Glutamatergic neuron (in vitro differentiated cells): ENCODE measurements at places on chromosomes 5 and 9.

GRCh38 chr9:110261632-110262031 is 5.3 kb upstream of the TXN start:
- no peak for DNase-seq

- DNase-seq = no peak
Observed at GRCh38 chr9:97910357-97910756, 11.9 kb downstream of the TRMO start.

GRCh38 chr9:130936285-130937117 is 2.5 kb downstream of the FIBCD1 start:
- DNase-seq = no peak

- no peak for DNase-seq
Observed at GRCh38 chr5:77492653-77493000, 511 bp upstream of the WDR41 start.

DNA sequence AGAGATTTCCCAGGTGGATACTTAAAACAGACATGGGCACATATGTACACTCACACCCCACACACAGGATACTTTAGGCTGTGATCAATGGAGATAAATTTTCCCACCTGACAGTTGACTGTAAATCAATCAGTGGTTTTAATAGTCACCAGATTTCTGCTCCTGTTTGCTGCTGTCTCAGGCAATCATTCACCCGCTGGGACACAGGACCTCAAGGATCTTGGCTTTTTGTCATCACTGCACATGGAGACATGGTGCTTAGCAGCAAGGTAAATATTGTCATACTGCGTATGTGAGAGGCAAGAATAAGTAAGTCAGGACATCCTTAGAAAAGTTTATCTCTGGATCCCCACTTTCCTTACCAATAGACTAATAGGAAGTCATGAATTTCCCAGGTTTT is 60.8 kb upstream of the KLF9 start:
- DNase-seq = no peak

GRCh38 chr9:99876190-99876589 is 30.3 kb upstream of the STX17 start:
- no peak for DNase-seq

GRCh38 chr9:135701959-135702721 is at the start of gene KCNT1:
TSS of gene KCNT1 (plus strand) at chr9:135702185. CDS start at chr9:135702259, 74 bp downstream.
- DNase-seq = peak; percentile 82

DNA sequence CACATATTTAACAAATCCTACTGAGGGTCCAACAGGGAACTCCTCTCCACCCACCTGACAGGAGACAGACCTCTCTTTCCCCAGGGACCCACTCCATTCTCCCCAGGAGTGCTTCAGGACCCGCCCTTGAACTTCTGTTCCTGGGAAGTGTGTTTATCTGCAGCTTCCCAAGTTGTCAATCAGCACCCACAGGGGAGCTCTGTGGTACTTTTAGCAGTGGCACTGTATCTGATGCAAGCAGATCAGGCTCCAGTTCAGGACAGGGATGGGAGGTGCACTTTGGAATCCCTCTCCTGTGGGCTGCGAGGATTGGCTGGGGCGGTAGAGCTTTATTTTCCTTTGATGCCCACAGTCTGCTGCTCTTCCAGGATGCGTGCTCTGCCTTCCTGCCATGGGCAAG is 8.7 kb downstream of the GALNT10 start:
- DNase-seq = no peak

- DNase-seq = no peak
Observed at GRCh38 chr5:41524174-41524573, 13.8 kb upstream of the PLCXD3 start.

DNA sequence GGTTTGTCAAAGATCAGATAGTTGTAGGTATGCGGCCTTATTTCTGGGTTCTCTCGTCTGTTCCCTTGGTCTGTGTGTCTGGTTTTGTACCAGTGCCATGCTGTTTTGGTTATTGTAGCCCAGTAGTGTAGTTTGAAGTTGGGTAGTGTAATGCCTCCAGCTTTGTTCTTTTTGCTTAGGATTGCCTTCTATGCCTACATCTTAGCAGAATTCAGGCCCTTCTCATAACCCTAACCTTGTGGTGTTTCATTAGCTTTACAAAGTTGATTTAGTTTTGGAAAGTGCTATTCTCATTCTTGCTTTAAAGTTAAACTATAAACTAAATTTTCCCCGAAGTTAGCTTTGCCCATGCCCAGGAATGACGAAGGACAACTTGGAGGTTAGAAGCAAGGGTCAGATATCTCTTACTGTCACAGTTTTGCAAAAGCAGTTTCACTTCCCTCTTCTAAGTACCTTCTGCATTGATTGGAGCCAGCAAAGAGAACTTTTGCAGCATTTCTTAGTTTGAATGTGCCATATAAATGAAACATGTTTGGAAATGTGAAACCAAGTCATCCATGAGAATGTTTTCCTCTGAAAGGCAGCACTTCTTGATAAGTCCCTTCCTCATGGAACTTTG is 274.3 kb upstream of the DMRT1 start:
- DNase-seq = no peak

GRCh38 chr5:142547445-142548380 is 138.2 kb downstream of the FGF1 start:
- DNase-seq = no peak

DNA sequence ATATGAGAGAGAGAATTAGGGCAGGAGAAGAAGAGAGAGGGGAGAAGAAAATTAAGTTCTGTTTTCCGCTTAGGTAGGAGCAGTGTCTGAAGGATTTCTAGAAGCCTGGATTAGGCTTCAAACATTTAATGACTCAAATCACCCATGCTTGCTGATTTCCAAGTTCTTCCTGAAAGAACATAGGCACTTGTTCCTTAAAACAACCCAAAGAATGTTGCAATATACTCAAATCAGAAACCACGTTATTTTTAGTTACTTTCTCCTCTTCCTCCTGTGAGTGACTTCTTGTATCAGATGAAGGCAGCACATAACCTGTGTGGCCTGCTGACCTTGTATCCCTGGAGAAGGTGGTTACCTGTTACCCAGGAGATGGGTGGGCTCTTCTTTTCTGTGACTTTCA is 351.5 kb upstream of the KLF4 start:
- no peak for DNase-seq

DNA sequence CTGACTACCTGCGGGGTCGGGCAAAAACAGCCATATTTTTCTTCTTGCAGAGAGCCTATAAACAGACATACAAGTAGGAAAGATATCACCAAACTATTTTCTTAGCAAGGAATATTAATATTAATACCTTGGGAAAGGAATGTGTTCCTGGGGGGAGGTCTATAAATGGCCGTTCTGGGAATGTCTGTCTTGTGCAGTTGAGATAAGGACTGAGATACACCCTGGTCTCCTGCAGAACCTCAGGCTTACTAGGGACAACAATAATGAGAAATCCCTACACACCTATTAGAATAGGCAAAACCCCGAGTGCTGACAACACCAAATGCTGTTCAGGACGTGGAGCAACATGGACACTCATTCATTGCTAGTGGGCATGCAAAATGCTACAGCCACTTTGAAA is 297.2 kb downstream of the DRD1 start:
- no peak for DNase-seq

DNA sequence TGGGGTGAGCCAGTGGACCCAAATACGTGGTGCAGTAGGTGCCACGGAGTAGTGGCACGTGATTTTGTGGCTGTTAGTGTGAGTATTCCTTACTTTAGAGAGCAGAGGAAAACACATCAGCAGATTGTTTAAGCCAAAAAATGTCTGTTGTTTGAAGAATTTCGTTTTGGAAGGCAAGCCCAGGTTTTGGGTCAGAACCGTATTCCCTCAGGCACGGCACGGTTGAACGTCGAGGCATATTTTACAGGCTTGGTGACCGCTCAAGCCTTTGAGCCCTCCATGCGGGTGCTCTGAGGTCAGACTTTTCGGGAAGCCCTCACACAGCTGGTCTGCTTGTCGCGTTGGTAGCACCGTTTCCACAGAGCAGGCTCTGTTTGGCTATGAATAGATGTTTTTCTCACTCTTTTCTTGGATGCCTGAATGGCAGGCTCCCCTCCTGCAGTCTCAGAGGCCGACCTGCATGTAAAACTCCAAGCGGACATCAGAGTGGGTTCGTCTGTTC is 27.2 kb downstream of the NEK6 start:
- DNase-seq = no peak

GRCh38 chr5:132488590-132488989 is 2.0 kb downstream of the IRF1 start:
- DNase-seq = no peak

- DNase-seq = no peak
Observed at GRCh38 chr5:121741156-121741555, 110.5 kb upstream of the FTMT start.

- no peak for DNase-seq
Observed at GRCh38 chr5:170509348-170509660, 5.5 kb downstream of the KCNIP1 start.

DNA sequence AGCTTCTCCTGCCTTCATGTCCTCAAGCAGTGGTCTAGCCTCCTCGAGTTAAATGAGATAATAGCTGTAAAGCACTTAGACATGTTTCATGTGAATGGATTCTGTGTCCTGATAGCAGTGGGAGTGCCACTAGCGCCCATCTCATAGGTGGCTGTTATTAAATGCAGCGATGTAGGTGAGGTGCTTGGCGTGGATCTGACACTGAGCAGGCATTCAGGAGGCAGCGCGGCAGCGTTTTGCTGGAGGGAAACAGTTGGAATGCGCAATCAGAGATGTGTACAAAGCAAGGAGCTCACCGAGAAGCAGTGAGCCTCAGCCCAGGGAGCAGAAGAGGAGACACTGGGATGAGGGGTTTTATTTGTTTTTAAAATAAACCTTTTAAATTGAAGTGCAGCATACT is 106.6 kb downstream of the RGS3 start:
- no peak for DNase-seq

- DNase-seq = no peak
Observed at GRCh38 chr5:97181856-97182545, 1.0 kb downstream of the RIOK2 start.

GRCh38 chr5:127280491-127281220 is 9.9 kb upstream of the MEGF10 start:
- no peak for DNase-seq

DNA sequence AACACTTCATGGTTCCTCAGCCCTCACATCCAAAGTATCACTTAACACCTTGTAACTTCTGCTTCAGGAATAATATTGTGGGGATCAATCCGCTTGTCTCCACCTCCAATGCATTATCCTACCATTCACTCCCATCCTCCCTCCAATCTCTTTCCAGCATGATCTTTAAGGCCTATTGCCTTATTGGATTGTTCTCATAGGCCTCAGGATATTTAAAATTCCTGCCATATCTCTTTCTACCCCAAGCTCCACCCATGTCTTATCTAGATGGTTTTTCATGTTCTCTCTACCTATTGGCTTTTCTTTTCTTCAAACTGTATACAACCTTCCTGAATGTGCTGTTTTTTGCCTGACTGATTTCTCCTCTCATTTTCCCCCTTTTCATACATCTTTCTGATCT is 7.2 kb downstream of the KDM4C start:
- no peak for DNase-seq

GRCh38 chr9:37574241-37574721 is 1.9 kb downstream of the FBXO10 start:
- no peak for DNase-seq

- no peak for DNase-seq
Observed at GRCh38 chr9:104027295-104027694, 66.8 kb upstream of the SMC2 start.

DNA sequence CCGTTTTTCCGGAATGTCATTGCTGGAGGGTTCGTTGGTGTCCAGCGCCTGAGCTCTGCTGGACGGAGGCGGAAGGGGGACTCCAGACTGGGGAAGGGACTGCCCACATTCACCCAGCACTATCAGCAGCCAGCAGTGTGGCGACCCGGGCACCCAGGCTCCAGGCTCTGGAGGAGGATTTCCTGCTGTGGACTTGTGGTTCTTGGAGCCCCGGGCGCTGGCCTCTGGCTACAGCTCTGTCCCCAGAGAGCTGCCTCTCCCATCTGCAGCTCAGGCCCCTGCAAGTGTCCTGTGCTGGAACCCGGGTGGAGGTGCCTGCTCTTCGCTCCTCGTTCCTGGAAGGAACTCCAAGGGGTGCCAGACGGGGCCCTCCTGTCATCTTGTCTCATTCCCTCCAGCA is 152.6 kb downstream of the RGS3 start:
- no peak for DNase-seq

- no peak for DNase-seq
Observed at GRCh38 chr9:25415718-25416117, 262.5 kb downstream of the TUSC1 start.

GRCh38 chr9:130262061-130262745 is 3.4 kb upstream of the HMCN2 start:
- no peak for DNase-seq

DNA sequence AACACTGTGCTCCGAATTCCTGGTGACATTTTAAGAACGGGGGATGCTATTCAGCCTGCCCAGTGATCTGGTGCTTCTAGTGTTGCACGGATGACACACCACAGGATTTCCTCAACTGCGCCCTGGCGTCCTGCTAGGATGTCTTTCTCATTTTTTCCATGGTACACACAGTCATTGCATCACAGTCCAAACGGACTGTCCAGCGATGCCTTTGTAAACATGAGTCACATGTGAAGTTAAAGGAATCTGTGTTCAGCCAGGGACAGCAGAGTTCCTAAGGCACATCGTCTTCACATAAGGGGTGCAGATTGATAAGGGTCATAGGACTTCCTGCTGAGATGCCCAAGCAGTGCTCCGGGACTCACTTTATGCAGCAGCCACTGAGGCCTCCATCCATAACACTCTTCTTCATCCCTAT is 9.3 kb upstream of the PTPN3 start:
- no peak for DNase-seq

DNA sequence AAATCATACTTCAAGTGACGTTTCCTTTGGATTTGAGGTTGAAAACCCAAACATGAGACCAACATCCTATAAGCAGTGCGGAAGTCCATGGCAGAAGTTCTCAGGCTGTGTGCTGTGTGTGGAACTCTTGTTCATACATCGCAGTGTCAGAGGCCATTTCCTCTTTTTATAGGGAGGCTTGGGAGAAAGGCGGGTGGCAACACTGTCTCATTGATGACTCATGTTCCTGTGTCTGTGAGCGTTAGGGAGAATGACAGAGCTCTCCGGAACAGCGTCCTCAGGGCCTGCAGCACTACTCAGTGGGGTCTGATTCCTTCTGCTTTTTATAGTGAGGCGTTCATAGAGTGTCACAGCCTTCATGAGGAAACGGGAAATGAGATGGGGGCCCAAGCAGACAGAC is 98.8 kb upstream of the BASP1 start:
- DNase-seq = no peak

DNA sequence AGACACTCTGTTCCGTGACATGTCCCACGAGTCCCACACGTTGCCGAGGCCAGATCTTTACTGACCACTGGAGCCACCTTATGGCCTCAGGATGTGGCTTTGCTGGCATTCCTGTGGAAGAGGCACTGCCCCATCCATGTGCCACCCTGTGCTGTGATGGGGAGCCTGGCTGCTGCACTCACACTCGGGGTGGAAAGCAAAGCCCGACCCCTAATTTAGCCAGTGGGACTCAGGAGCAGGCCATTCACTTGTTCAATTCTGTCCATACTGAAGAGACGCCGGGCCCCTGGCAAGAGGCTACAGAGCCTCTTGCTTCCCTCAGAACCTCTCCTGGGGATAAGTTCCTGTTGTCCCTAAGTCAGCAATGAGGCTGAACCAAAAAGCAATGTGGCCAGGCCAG is 18.6 kb upstream of the CEP72 start:
- DNase-seq = no peak

- no peak for DNase-seq
Observed at GRCh38 chr5:123208668-123209501, 119.8 kb downstream of the PRDM6 start.
